Aorta (tissue), 5 donors: ENCODE measurements at places on chromosomes 2 and 18.

- DNase-seq: no peak
Measured at GRCh38 chr2:209498614-209499013, 74.8 kb downstream of the MAP2 start.

DNA sequence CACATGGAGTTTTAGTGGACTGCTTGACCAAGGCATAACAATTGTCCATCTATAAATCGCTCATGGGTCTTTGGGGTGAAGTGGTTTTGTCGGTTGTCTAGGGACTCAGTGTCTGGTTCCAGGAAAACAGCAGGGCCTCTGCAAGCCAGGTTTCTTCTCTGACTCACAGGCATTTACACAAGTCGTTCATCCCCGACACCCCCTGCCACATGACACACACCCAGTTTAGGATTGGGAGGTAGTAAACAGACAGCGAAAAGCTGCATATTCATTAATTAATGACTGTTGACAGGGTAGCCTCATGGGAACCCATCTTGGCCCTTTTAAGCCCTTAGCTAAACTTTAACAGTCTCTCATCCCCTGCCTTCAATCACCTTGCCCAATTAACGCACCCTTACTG is 194.8 kb upstream of the ACVR2A start:
- no peak for DNase-seq

- no peak for DNase-seq
Measured at GRCh38 chr2:205020673-205021072, 475.4 kb downstream of the PARD3B start.

GRCh38 chr2:102061962-102062795 is 70.4 kb downstream of the IL1R2 start:
- DNase-seq: no peak

DNA sequence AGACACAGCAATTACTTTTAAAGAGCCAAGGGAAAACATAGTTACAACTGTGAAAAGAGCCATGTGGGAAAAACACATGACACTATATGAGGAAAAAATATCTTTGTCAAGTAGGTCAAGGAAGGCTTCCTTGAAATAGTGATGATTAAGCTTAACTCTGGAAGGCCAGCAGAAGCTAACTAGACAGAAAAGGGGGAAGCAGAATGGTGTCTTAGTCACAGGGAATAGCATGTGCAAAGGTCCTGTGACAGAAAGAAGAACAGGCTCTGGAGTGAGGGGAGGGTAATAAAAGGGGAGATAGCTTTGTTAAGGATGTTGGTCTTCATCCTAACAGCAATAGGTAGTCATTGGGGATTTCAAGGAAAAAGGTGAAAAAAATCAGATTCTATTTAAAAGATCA is 64.0 kb downstream of the ARHGAP25 start:
- DNase-seq: no peak

DNA sequence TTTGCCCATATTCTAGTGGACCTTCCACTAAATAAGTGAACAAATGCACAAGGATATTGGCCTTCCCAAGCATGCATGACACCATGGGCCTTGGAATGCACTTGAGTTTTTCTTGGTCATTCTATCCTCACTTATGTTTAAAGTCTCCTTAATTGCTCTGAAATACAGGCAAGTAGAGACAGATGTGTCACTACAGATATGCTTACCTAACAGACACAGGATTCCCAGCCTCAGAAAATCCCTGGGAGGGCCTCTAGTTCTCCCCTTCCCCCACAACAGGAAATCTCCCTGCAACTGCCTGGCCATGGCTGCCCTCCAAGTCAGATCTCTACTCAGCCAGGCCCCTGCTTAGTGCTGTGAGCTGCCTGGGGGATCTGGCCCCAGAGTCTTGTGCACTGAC is 445.2 kb downstream of the IRS1 start:
- DNase-seq: no peak

DNA sequence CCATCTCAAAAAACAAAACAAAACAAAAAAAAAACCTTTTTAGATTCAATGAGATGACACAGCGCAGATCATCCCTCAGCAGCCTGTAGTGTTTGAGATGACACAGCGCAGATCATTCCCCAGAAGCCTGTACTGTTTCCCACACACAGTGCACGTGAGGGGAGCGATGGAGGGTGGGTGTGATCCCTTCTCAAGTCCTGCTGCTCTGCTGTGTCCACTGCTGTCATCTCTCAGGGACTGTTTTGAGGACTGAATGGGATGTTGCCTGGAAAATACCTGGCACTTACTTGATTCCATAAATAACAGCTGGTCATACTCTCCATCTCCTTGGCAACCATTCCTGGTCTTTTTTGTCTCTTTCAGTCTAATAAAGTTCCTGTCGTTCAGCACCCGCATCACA is 25.7 kb downstream of the TGOLN2 start:
- no peak for DNase-seq

DNA sequence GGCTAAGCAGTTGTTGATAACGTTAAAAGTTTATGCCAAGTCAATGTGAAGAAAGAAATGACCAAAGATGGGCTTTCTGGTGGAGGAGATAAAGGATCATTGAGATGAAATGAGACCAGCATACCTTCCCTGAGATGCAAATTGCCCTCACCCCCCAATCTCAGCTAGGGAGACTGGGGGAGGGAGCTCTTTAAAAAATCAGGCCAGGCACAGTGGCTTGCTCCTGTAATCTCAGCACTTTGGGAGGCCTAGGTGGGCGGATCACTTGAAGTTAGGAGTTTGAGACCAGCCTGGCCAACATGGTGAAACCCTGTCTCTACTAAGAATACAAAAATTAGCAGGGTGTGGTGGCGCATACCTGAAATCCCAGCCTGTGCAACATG is 30.9 kb upstream of the KCMF1 start:
- no peak for DNase-seq
